Fibroblast of the conjunctiva (primary cell): ENCODE measurements at places on chromosomes 16 and 17.

GRCh38 chr16:65961476-65962143, 404.9 kb upstream of the CDH5 start:
- no peak for DNase-seq

DNA sequence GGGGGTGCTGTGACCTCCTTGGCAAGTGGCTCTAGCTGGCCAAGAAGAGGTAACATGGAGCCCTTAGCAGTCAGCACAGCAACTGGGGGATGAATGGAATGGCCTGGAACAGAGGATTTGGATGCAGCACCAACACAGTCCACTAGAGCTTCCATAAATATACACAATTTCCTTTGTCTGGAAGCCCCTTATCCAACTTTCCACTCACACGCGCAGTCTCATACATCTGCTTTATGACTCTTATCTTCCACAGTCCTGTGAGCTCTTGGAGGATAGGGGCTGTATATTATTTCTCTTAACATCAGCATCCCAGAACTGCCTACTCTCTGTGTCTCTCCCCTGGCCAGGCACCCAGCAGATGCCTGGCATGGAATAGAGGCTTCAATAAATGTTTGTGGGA, 235.6 kb upstream of the MAF start:
- DNase-seq = no peak

GRCh38 chr17:5913032-5913531, 157.1 kb upstream of the WSCD1 start:
- no peak for DNase-seq

DNA sequence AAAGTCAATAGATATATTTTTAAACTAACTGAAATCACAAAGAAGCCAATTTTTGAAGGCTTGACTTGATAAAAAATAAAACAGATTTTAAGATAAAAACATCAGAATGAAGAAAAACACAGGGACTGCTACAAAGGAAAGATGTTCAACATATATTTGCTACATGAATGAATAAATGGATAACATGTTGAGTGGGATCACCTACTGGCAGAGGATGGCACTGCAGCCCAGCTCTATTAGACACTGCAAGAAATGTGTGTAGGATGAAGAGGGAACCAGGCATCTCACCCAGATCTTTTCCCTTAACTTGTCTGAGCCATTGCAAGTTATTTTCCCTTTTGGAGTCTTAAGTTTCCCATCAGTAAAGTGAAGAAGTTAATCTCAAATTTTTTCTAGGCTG, 4.2 kb downstream of the AIPL1 start:
- no peak for DNase-seq

GRCh38 chr16:88591577-88592021, 21.4 kb downstream of the ZC3H18 start:
- DNase-seq = no peak

DNA sequence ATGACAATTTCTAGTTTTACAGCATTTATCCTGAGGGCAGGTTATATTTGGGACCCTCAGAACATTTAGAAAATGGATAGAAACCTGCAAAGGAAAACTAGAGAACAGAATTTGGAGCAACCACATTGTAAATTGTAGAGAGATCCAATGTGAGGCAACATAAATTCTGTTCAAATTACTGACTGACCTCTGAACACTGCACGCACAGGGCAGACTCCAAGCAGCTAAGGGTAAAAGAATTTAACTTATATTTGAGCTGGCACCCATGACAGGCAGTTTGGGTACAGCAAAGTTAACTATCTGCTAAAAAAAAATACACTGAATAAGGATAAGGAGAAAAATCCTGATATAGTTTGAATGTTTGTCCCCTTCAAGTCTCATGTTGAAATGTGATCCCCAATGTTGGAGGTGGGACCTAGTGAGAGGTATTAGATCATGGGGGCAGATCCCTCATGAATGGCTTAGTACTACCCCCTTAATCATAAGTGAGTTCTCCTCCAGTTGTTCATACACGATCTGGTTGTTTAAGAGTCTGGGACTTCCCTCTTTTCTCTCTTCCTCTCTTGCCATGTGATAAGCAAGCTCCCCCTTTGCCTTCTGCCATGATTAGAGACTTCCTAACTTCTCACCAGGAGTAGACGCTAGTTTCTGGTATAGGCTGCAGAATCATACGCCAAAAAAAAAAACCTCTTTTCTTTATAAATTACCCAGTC, 75.7 kb downstream of the FBXL20 start:
- DNase-seq = no peak

GRCh38 chr17:81484195-81484979, 28.2 kb downstream of the ACTG1 start:
- peak; percentile 61 for DNase-seq

GRCh38 chr16:12927591-12927990, 26.2 kb downstream of the SHISA9 start:
- DNase-seq = no peak

- DNase-seq = no peak
Observed at GRCh38 chr17:40366076-40366860, 1.7 kb upstream of the GJD3 start.

DNA sequence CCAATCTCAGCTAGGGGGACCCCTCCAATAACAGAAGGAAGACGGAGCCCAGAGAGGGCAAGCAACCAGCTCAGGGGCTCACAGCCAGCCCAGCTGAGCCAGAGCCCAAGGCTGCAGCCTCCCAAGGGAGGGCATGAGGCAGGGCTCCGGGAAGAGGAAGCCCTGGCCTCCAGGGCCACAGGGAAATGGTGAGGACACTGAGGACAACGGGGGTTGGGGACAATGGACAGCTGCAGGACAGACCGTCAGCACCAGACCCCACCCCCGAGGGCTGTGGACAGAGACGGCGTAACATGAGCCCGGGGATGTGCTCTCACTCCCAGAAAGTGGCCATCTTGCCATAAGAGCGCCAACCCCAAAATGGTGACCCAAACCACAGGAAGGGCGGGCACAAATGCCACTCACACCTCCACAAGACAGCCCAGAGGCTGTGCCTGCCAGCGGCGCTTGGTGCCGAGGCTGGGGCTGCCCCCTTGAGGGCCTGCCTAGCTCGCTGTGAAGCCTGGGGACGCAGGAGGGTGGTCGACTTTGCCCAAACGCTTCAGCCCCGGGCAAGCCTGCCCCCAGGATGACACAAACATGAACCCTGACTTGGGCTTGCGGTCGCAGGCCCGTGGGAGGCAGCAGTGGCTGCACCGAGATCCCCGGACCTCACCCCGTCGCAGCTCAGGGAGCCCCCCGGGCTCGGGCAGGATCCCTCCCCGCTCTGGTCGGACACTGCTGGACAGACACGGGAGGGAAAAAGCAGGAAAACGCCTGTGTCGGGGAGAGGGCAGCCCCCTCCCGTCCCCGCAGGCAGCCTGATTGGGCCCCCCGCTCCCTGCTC, 10.5 kb downstream of the PIMREG start:
- DNase-seq = no peak

- no peak for DNase-seq
Observed at GRCh38 chr17:41507315-41507880, 2.0 kb upstream of the KRT13 start.

GRCh38 chr16:84406006-84406963, 37.9 kb downstream of the ATP2C2 start:
- DNase-seq = no peak

DNA sequence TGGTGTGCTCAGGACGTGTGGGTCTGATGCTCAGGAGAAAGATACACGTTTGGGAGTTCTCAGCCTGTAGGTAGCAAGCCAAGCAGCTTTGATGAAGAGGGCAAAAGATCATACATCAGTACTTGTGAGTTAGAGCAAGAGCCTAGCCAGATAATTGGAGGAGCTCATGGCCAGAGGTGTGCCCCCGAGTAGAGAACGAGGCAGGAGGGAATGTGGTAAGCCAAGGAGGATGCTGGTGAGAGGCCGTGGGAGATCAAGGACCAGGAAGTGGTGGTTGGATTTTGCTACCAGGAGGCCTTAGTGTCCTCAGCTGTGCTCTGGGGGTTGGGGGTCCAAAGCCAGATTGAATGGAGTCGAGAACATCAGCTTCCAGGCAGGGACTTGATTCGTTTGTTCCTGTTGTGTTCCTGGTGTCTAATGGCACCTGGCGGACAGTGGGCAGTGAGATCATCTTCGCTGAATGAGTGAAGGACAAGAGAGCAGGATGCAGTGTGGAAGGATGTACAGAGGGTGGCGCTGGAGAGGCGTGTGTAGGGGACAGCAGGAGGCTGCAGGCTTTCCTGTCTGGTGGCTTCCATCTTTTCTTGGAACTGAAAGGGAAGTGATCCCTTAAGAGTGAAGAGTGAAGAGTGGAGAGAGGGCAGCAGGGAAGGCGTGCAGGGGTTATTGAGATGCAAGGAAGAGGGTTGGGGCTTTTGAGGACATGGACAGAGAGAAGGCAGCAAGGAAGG, 11.6 kb downstream of the FBXL19 start:
- DNase-seq = no peak

- no peak for DNase-seq
Observed at GRCh38 chr16:22016927-22017326, 9.0 kb downstream of the MOSMO start.

DNA sequence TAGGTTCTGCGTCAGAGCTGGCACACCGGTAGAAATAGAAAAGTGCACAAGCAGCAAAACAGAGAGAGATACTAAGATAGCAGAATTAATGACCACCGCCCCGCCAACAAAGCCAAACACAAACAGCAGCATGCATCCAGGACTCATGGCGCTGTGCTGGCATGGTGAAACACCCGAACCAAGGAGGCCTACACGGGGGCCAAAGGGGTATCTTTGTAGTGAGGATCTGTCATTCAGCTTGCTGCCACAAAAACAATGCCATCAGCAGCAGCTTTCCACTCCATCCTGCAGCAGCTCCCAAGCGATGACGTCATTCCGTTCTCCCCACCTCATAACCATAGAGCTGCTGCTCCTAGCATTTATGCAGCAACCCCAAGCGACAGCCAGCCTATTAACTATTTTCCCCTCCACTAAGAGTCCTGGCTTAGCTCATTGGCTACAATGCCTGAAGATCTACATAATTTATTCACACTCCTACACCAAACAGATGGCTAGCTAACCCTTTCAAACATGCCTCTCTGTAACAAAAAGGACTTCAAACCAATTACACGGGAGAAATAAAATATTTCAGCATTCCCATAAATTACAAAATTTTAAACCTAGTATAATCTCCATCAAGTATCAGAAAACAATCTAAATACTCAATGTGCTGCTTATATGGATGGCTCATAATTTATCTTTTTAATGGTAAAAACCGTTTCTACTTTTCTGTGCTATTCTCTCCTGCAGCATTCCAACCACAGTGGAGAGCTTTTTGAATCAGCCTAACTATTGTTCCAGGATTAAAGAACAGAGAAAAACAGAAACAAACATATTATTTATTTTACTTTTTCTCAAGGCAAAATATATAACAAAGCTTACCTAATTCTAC, 73.9 kb downstream of the SPAG9 start:
- DNase-seq = peak; percentile 83

GRCh38 chr16:28188085-28188916, 23.5 kb downstream of the XPO6 start:
- DNase-seq = no peak

GRCh38 chr16:58084635-58085034, 44.5 kb downstream of the CFAP20 start:
- DNase-seq = no peak

- no peak for DNase-seq
Observed at GRCh38 chr17:81635431-81635830, 1.5 kb downstream of the NPLOC4 start.

- DNase-seq = no peak
Observed at GRCh38 chr17:58516644-58517377, 2.4 kb upstream of the MTMR4 start.

DNA sequence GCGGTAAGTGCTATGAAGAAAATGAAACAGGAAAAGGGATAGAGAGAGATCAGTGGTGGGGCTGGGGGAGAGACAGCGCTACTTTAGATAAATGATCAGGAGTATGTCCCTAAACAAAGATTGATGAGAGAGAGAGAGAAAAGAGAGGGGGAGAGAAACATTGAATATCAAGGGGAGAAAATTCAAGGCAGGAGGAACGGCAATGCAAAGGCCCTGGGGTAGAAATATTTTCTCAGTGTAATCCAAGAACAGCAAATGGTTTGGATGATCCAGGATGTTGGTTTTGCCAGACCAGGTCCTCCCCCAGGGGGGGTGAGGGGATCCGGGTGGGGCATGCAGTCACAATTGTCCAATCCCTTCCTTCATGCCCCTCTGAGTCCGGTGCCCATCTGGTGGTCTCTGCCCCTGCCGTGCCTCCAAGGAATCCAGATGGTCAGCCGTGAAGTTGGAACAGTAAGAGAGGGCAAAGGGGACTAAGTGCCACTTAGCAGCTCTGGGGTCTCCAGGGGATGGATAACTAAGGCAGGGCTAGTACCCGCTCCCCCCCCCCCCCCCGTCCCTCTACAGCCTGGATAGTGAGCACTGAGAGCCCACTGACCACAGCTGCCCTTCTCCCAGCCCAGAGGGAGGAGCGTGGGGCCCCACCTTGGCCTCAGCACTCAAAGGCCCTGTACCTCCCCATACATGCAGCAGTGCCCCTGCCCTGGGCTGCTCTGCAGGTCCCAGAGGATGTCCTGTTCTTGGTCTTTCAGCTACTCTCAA, 43.7 kb downstream of the TMEM132E start:
- DNase-seq = no peak

DNA sequence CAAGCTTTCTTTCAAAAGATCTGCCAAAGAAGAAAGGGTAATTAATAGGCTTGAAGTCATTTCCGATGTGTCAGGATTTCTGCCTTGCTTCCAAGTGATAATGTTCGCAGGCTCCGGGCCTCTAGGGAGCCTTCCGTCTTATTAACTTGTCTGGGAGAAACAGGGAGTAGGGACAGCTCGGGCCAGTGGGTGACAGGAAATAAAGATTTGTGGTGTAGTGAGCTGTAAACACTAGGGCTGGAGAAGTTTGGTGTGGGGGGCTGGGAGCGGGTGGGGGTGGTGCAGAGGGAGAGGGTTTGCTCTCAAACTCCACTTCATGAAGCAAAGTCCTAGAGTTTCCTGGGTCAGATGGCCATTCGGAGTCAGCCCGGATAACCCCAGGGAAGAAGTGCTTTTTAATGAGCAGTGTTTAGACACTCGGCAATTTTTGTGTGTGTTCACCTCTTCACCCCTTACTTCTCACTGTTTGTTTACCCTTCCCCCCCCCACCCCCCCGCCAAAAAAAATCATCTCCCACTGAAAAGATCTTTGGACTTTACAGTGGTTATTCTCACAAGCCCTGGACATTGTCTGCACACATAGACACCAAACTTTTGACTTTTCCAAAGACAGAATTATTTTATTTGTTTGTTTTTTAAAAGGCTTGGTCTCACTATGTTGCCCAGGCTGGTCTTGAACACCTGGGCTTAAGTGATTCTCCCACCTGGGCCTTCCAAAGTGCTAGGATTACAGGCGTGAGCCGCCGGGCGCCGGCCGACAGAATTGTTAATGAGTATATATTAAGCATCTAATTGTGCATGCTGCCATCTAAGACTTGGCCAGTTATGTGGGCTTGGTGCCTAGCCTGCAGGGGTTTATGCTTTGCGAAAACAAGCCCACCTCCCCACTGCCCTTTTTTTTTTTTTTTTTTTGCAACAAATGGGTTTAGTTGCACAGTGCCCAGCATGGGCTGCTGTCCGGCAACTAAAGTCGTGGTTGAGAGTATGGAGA, 196.4 kb downstream of the CCDC182 start:
- no peak for DNase-seq

GRCh38 chr17:55420776-55421178, 858 bp downstream of the MMD start:
- no peak for DNase-seq

- no peak for DNase-seq
Observed at GRCh38 chr16:70695331-70696070, 9.6 kb upstream of the MTSS2 start.

GRCh38 chr17:77332981-77333685, 192.4 kb downstream of the SEC14L1 start:
- peak; percentile 81 for DNase-seq
